ENCODE measurements at places on chromosomes 7 and 10.

DNA sequence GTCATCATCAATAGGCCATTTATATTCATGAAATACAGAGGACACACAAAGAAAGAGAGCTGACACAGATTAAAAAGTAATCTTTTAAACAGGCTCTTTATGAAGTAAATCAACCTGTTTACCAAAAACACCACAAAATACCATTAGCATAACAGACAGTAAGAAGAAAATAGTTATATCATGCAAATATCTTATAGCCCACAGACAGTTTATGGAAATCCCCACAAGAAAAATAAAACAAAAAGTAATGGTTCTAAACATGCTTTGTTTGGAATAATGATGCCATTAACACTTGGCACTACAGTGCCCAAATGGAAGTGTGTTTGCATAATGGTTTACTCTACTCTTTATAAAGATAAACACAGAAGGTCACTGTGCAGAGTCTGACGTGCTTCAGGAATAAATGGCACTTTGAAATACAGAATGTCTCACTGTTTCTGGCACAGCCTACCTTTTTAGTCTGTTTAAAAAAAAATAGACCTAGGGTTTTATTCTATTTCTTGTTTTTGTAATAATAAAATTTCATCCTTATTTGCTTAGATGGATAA is 30.1 kb downstream of the SEMA3D start:
- DNase-seq = no peak

DNA sequence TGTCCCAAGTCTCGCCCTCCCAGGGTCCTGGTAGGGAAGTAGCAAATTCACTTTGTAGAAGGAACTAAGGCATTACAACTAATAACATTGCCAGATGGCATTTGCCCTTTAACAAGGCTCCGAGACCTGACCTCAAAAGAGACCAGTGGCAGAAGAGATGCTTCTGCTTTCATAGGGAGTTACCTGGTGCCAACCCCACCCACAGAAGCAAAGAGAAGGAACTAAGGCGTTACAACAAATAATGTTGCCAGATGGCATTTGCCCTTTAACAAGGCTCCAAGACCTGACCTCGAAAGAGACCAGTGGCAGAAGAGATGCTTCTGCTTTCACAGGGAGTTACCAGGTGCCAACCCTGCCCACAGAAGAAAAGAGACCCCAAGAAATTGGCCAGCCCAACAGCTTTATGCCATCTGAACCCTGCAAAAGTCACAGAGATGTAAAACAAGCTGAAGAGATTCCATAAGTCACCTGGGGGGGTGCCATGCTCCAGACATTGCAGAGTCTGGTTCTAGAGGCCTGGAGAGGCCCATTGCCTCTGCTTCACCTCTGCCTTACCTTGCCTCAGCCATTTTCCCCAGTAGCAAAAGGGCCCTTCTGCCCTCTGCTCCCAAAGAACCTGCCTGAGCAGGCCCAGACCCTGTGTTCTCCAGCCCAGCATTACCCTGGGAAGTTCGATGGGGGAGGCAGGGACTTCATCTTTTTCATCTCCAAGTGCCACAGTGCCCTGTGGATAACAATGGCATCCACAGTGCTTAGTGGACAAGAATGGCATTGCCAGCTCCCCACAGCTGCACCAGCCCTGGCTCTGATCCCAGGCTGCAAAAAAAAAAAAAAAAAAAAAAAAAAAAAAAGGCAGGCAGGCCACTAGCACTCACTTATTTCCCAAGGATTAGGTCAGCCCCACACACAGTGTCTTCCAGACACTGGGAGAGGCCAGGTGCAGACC is 179.5 kb upstream of the PLXNA4 start:
- no peak for DNase-seq

DNA sequence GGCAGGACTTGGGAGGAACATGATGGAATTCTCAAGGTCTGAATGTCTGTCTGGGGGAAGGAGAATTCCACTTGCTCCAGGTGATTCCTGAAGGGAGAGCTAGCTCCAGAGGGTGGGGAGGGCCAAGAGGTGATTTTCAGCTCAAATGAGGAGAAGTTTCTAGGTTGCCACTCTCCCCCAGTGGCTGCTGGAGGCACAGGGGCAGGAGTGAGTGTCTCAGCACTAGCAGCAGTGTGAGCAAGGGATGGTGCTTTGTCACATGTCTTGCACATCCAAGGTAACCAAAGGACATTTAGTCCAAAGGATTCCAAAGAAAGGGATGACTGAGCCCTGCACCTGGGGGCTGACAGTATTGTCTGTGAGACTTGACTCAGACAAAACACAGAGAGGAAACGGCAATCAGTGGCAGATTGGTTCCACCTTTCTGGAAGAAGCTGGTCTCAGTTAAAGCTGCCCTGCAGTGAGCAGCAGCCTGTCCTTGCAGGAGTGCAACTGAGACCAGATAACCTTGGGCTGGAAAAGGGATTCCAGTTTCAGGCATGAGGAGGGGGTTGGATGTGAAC is 51.2 kb upstream of the PCBD1 start:
- no peak for DNase-seq

DNA sequence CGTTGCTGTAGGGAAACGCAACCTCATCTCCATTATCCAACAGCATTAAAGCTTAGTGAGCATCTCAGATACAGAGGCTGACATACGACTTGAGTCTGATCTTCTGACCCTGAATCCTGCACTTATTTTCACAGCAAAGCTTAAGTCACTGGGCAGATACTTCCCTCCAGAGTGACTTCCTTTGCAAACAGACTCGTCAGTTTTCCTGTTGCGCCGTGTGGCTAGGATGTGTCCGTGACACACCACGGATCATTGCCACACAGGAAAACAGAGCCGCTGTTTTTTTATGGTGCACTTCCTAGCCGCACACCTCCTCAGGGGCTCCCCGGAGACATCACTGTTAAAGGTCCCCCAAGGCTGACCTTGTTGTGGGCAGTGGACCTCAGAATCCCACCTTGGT is 94.9 kb upstream of the MKI67 start:
- DNase-seq = no peak

DNA sequence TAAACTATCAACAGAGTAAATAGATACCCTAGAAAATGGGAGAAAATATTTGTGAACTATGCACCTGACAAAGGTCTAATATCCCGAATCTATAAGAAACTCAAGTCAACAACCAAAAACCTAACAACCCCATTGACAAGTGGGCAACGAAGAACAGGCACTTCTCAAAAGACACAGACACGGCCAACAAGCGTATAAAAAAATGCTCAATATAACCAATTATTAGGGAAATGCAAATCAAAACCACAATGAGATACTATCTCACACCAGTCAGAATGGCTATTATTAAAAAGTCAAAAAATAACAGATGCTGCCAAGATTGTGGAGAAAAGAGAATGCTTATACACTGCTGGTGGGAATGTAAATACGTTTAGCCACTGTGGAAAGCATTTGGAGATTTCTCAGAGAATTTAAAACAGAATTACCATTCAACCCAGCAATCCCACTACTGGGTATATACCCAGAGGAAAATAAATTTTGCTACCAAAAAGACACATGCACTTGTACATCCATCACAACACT is 63.2 kb upstream of the CAV2 start:
- no peak for DNase-seq

Data from neural crest cell (in vitro differentiated cells).